ENCODE measurements at places on chromosomes 6 and 20. TPM values are rescaled to one million over a fixed set of nuclear protein-coding genes. Genes with fewer than 3 reads are reported as not detected.

Gene AVP
- total RNA-seq: not detected

Gene SOD2
- total RNA-seq: 133 TPM

Gene ACTL10
- total RNA-seq: 1.3 TPM

- no peak for DNase-seq
Measured at GRCh38 chr6:26187981-26188635, 100.9 kb downstream of the HFE start.

GRCh38 chr20:49799698-49800097 is 12.9 kb upstream of the SLC9A8 start:
- DNase-seq: no peak

DNA sequence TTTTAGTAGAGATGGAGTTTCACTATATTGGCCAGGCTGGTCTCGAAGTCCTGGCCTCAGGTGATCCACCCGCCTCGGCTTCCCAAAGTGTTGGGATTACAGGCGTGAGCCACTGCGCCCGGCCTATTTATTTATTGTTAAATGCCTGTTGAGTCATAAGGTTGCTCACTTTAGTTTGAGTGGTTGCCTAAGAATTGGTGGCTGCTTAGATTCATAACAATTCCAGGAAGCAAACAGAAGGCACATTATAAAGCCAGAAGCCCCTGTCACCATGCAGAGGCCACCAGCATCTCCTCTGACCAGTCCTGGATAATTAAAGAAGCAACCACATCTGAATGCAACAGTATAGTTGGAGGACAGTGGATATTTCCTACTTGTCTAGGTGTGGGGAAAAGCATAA is 24.0 kb upstream of the ARMH2 start:
- no peak for DNase-seq

- DNase-seq: no peak
Measured at GRCh38 chr6:142732790-142733189, 212.2 kb downstream of the HIVEP2 start.

Data from lung microvascular endothelial cell (primary cell).